ENCODE measurements at places on chromosomes 4 and X.

DNA sequence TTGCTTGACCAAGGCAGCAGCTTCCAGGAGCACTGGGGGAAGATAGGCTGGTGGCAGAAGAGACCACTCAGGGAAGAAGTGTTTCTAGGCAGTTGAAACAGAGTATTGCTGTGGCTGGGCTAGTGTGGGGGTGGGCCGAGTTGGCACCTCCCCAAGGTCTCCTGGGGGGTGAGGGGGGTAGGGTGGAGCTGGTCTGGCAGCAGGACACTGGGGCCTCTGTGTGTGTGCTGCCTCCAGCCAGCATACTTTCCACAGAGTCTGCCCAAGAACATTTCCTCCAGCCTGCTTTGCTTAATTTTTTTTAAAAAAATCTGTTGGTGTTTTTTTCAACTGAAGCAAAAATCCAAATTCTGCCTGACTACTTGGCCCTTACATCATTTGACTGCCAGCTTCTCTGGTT is 4.0 kb downstream of the ITIH6 start:
- peak; percentile 78 for DNase-seq

- DNase-seq = no peak
These were observed 91.2 kb downstream of the ARHGAP10 start for GRCh38 chr4:147823130-147823529.

GRCh38 chrX:17501746-17502145 is 126.7 kb downstream of the NHS start:
- DNase-seq = no peak

DNA sequence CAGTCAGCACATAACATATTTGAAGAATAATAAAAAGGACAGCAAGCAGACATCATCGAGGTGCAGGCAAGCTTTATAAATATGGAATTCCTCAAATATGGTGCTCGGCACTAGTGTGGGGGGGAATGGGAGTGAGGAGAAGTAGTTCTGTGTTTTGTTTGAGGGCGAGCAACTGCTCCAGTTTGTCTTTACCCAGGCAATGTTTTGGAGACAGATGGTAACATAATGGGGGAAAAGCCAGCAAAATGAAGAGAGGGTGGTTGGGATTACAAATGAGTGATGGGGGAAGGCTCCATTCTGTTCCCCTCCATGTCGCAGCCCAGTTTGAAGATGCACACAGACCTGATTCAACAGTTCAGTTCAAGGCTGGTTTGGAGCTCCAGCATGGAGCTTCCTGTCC is 572.9 kb upstream of the DIPK2B start:
- DNase-seq = no peak

DNA sequence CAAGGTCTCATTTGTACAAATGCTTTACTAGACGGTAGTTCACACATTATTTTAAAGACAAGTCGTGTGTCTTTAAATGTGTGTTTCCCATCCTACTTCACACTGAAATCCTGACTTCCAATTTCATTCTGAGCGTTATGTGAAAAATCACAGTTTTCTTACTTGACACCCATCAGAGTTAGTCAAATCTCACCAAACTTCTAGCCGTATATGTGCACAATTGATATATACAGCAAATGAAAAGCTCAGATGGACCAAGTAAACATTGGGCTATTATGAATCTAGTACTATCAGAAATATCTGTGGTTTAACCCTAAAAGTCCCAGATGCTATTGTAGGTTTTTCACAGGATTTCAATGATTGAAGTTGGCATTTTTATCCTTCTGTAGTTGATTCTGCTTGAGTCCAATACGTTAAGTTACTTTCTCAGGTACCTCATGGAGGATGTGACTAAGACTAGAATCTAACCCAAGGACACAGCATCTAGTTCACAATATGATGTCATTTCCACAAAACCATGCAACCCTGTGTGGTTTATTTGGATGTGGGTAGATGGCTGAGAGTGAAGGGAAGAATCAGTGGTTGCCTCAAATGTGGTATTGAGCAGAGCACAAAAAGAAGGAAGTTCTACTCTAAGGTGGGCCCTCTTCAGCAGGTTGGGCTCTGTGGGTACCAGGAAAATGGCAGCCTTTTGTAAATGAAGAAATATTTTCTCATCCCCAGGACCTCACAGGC is 22.1 kb upstream of the TRIM60 start:
- no peak for DNase-seq

DNA sequence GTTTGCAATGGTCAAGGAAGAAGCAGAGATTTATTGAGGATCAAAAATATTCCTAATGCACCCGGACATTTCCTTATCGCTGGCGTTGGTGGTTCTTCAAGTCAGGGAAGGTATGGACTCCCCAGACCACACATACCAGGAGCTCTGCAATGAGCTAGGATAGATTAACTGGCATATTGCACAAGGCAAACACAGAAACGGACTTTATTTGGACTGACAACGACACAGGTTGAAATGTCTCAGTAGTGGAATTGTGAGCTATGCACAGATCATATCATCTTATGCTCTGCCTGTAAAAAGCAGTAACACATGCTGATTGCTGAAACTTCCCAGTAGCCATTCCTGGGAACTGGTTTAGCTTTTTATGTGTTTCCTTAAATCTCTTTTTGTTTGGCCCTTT is 1.7 kb downstream of the TSPAN7 start:
- DNase-seq = peak; percentile 8

DNA sequence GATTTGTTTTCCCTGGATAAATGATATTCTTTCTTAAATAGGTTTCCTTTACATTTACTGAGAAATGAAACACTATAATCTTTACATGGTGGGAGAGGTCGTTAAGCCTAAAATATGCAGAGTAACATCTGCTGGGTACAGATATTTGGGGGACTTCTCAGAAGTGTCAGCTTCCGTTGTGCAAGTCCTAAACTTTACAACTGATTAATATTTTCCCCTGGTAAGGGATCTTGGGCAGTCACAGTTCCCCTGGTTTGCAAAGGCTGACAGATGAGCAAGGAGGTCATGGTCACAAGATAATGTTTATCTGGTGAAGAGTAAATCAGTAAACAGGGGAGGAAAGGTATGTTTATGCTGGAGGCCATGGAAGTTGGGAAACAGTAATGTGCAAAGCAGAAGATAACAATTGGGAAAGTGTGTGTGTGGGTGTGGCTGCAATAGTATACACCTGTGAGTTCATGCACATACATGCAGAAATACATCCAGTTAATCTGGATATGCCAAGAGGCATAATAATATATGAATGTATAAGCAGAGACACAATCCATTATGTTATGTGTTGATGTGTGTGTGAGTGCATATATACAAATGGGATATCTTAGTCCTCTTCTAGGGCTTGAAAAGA is 508.2 kb upstream of the FAM241A start:
- no peak for DNase-seq

GRCh38 chr4:68359508-68359907 is 9.6 kb upstream of the YTHDC1 start:
- no peak for DNase-seq

DNA sequence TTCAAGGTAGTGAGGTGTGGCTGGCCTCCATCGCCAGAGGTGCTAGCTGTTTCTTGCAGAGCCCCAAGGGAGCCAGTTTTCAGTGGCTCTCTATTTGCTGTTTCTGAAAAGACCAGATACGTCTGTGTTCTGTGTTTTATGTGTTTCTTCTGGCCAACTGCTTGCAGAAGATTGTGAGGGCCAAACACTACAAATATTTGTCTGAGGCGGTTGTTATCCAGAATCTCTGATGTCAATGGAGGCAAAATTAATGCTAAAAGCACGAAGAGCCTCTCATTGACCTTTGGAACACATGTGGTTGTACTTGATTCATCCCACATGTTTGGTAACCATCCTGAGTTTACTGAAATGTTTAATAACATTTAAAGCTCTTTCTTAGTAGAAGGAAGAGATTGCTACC is 113.9 kb downstream of the CT47B1 start:
- peak; percentile 69 for DNase-seq

DNA sequence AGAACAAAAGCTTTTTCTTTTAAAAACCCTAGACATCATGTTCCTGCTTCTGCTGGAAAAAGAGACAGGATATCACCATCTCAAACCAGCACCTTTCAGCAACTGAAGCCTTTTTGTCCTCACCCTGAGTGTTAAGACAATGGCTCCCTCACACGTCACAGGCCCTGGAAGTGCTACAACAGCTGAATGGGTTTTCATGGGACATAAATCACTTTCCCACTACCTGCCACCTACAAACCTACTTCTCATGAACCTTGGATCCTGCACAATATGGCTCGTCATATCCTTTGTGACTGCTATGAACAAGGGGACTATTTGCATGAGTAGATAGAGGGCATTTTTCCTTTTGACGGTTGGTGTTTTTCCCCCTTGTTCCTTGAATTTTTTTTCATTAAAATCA is 93.6 kb downstream of the TSPAN5 start:
- no peak for DNase-seq

DNA sequence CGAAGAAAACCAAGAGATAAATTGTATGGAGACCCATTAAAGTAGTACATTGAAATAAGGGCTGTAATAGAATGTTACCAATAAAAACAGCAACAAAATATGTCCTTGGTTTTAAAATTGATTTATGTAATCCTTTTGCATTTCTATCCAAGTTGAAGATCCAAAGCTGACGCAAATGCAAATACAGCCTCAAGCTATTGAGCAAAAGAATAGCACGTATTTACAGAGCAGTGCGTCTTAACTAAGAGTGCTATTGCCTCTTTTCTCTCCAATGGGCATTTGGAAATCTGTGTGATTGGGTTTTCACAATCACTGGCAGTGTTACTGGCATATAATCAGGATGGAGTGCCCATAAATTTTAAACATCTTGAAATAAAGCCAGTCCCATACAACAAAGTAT is 417.4 kb downstream of the TLL1 start:
- DNase-seq = no peak

- DNase-seq = peak; percentile 9
These were observed 2.0 kb downstream of the FGFBP1 start for GRCh38 chr4:15936495-15936894.

- DNase-seq = no peak
These were observed 245.4 kb downstream of the ADGRL3 start for GRCh38 chr4:61445374-61446063.

DNA sequence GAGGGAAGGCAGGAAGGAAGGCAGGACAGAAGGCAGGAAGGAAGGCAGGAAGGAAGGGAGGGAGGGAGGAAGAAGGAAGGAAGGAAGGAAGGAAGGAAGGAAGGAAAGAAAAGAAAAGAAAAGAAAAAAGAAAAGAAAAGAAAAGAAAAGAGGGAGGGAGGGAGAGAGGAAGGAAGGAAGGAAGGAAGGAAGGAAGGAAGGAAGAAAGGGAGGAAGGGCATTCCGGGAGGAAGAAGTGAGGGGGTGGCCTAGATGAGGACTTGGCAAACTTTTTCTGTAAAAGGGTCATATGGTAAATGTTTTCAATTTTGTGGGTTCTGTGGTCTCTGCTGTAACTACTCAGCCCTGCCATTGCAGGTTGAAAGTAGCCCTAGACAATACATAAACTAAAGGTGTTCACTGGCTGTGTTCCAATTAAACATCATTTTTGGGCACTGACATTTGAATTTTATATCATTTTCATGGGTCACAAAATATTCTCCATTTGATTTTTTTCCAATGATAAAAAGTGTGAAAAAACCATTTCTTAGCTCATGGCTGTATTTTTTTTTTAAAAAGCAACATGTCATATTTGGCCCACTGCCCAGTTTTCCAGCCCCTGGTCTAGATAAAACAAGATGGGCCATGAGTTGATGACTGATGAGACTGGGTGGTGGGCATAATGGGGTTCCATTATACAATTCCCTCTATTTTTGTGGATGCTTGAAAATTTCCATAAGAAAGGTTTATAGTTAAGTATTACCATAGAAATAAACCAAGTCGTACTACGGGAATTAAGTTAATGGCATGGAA is 3.1 kb downstream of the ZNF630 start:
- no peak for DNase-seq

DNA sequence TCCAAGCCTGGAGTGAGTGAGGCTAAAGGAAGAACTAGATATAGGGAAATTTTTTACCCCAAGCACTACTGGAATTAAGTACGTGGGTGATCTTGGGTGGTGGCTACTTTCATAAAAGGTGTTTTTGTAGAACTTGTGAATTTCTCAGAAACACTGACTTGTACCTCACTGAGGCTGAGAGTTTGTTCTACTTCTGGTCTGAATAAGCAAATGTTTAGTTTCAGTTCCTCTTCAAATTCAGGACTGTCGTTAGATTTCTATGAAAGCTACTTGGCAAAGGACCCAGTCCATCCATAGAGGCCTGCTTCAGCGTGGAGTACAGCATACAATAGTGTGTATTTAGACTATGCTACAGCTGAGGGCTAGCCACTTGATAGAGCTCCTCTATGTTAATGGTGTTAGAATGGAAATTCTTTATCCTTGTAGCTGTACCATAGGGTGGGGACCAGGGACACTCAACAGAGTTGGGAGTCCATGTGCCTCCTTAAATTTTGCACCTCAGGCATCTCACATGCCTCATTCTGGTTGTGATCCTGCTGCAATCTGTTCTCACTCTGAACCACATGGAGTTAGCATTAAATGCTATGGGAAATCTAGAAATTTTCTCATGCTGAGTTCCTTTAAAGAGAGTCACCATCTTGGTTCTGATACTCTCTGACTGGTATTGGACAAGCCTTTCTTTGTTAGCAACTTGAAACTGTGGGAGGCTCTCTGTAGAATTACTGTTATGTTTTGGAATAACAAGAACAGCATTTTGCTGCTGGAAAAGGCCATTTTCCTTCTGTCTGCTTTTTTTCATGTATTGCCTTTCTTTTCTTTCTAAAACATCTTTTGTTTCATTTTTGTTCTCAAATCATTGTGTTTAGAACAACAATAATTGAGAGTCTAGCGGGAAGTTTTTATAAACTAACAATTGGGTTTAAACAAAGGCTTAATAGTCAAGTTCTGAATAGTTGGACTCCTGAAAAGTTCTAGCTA is 86.8 kb downstream of the PDGFRA start:
- DNase-seq = peak; percentile 49

DNA sequence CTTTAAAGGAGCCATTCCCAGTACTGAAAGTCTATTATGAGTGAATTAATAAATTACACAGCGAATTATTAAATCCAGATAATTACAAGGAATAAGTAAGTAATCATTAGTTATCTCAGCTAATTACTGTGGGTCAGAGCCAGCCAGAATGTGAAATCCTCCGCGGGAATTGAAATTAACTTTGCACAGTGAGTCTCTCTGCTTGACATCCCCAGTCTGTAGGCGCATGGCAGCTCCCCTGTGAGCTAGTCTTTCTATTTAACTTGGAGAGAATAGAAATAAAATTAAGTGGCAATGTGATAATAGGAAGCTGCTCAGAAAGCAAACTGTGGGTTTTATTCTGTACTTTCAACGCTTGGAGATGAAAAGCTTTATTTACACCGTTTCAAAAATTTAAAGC is 7.2 kb downstream of the POU4F2 start:
- no peak for DNase-seq

- DNase-seq = no peak
These were observed 30.7 kb upstream of the TMPRSS11E start for GRCh38 chr4:68416591-68416990.

DNA sequence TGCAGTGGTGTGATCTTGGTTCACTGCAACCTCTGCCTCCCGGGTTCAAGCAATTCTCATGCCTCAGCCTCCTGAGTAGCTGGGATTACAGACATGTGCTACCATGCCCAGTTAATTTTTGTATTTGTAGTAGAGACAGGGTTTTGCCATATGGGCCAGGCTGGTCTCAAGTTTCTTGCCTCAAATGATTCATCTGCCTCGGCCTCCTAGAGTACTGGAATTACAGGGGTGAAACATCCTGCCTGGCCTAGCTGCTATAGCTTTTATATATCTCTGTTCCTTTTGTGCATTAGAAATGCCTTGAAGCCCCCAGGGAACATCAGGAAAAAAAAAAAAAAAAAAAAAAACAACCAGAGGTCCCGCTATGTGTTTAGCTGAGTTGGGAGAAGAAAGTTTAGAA is 34.8 kb downstream of the UBE2K start:
- DNase-seq = peak; percentile 55

Data from muscle of back (tissue), 13 donors.